ENCODE measurements at places on chromosomes 3 and 15.

DNA sequence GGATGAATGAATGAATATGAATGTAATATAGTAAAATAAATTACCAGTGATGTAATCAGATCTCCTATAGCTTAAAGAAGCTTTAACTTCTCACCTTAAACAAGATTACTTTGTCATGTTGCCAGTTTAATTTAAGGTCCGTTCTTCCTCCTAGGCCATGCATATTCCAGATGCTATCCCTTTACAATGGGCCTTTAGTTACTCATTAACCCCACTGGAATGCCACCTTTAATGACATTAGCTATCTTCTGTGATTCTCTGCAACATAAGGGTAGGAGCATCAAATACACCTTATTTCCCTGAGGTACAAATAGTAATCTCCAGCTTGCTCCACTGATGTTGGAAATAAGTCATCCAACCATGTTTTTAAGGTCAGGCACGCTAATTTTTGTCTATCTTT is 63.0 kb upstream of the TIMP4 start:
- DNase-seq, result no peak

- DNase-seq, result no peak
Observed at GRCh38 chr3:45198264-45199260, 27.5 kb downstream of the TMEM158 start.

GRCh38 chr3:178494386-178494785 is 41.9 kb upstream of the KCNMB2 start:
- no peak for DNase-seq

- no peak for DNase-seq
Observed at GRCh38 chr15:90337256-90337655, 14.8 kb upstream of the ZNF774 start.

GRCh38 chr3:33911525-33912322 is 113.3 kb downstream of the PDCD6IP start:
- no peak for DNase-seq

- no peak for DNase-seq
Observed at GRCh38 chr3:144556392-144556791, 584.8 kb downstream of the DIPK2A start.

GRCh38 chr3:144957398-144958101 is 985.9 kb downstream of the DIPK2A start:
- no peak for DNase-seq

- no peak for DNase-seq
Observed at GRCh38 chr15:93520206-93520605, 431.2 kb upstream of the RGMA start.

- DNase-seq, result no peak
Observed at GRCh38 chr3:165202995-165203394, 6.8 kb upstream of the SLITRK3 start.

GRCh38 chr15:87792250-87793040 is 464.1 kb downstream of the NTRK3 start:
- no peak for DNase-seq

GRCh38 chr15:87045746-87046145 is 966.1 kb downstream of the AGBL1 start:
- no peak for DNase-seq

- DNase-seq, result no peak
Observed at GRCh38 chr3:51692980-51693395, 13.9 kb upstream of the GRM2 start.

- no peak for DNase-seq
Observed at GRCh38 chr15:51398626-51399025, 57.2 kb downstream of the GLDN start.

DNA sequence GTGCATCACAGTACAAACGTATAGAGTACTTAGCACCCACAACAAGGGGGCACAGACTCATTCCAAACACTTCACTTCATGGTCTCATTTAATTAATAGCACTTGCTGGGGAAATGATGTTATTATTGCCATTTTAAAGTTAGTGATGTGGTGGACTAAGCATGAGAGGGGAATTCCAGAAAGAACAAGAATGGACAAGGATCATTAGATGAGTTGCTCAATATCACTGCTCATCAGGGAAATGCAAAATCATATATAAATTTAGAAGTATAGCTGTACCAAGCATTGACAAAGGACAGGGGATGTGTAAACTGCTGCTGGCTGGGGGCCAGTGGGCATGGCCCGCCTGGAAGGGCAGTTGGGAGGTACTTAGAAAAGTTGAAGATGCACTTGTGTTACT is 14.6 kb downstream of the PRR20G start:
- no peak for DNase-seq

DNA sequence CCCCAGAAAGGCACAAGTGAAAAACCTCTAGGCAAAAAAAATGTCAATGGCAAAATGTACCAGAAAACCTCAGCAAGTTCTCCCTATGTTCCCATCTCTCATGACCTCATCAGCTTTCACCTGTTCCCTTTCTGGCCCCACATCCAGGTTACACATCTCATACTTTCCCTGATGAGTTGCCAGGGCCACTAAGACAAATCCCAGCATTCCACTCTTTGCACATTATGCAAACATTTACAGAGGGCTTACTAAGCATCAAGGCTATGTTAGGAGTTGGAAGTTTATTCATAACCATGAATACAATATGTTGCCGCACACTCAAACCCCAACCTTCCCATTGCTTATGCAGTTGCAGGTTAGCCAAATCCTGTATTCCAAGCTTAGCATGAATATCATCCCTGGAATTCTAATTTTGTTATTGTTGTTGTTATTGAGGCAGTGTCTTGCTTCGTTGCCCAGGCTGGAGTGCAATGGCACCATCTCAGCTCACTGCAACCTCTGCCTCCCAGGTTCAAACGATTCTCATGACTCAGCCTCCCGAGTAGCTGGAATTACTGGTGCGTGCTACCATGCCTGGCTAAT is 129.3 kb upstream of the UBE2E2 start:
- no peak for DNase-seq

GRCh38 chr15:32959077-32959476 is 235.4 kb downstream of the FMN1 start:
- no peak for DNase-seq

- DNase-seq, result no peak
Observed at GRCh38 chr15:77866186-77866585, 211.3 kb downstream of the TBC1D2B start.

GRCh38 chr15:45333550-45333949 is 44.8 kb downstream of the GATM start:
- DNase-seq, result no peak

DNA sequence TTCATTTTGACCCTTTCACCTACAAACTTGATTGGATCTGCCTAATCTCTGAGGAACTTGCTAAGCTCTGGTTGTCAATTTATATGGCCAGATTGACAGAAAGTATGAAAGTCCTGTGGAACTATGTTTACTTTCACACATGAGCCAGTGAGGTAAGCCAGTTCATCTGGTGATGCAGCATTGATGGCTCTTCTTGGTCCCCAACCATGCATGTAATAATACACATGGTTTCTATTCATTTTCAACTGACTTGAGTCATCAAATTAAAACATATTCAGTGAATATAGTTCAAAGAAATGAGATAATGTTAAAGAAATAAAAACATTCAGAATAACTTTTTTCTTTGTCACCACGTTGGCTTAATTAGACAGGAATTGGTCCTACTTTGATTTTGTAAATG is 336.1 kb upstream of the THBS1 start:
- DNase-seq, result no peak

- no peak for DNase-seq
Observed at GRCh38 chr3:33141006-33141405, 27.2 kb downstream of the CRTAP start.

DNA sequence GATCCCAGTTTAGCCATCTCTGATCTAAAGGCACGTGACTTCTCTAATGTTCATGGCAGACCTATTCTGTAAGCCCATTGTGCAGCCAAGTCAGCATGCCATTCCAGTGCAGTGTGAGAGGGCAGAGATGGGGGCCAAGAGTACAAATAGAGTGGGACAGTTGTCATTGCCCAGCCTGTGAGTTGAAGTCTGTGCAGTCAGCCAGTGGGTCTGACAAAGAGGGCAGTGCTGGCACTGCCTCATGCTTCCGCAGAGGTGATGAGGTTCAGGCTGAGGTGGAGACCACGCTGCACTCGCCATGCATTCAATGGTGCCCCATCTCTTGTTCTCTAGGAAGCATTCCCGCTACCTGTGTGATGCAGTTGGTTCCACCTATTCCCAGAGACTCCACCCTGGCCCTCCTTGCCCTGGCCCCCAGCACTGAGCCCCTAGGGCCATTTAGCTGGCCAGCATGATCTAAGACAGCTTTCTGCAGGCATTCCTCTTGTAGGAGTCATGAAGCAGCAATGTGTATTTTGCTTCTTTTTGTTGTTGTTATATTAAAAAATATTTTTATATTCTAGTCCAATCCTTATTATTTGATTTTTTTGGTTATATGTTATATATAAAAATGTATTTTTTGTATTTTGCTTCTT is 3.7 kb downstream of the MRAS start:
- DNase-seq, result no peak

DNA sequence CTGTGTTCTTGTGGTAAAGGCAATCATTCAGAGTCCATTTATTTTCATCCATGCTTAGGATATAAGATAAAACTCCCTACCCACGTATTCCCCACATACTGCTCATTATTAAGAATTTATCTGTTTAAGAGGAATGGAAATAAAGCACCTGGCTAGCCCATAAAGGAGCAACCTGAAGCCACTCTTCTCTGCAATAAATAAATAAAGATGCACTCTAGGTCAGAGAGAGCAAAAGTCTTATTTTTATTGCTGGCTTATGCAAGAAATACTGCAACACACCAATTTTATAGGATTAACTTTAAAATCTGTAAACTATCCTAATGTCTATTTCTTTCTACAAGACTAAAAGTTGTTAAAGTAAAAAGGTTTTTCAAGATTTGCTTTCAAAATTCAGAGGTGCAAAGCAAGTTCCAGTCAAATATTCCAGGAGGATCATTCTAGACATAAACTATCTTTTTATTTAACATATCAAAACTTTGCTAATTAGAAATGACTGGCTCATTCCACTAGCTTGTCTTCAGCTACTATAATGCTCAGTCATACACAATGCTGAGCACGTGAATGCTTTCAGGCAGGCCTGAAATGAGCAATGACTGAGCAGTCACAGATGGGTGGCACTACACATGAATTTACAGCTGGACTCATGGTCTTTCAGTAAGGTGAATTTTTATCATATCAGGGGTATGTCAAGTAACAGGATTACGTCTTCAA is 7.1 kb downstream of the TJP1 start:
- DNase-seq, result no peak

DNA sequence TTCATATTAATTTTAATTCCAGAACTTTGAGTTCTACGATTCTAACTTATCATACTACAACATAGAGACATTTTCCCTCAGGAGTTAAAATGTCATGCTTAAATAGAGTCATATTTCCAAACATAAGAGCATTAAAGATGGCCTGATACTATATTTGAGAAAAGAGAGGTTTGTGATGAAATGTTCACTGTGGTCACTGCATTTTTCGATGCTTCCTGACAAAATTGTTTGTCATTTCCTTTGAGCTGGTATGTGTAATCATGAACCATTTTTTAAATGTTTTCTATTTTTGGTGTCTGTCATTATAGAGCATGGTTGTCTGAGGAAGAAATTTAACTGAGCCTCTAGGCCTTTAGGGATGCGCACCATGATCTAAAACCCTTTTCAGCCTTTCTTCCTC is 721.4 kb upstream of the NR2F2 start:
- no peak for DNase-seq

GRCh38 chr3:163919154-163919553 is 1159.1 kb downstream of the SI start:
- no peak for DNase-seq

GRCh38 chr3:127851899-127852298 is 29.6 kb upstream of the MGLL start:
- DNase-seq, result no peak

DNA sequence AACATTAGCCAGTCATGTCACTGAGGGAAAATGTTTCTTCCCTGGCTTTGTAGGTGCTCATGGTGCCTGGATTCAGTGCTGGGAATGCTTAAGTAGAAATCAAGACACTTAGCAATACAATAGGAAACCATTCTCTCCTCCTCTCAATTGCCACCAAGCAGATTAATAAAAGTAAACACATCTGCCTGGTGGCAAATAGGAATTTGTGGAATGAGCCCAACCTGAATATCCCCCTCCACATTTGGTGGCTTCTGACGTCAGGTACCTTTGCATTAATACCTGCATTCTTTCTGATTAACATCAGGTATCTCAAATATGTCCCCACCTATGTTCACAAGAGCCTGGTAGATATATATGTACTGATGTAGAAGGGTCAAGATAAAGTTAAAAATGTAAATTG is 42.7 kb downstream of the PPP2R3A start:
- DNase-seq, result no peak

- no peak for DNase-seq
Observed at GRCh38 chr3:131216801-131217200, 164.8 kb upstream of the NUDT16 start.

GRCh38 chr3:172608575-172608974 is 85.3 kb upstream of the TNFSF10 start:
- DNase-seq, result no peak

DNA sequence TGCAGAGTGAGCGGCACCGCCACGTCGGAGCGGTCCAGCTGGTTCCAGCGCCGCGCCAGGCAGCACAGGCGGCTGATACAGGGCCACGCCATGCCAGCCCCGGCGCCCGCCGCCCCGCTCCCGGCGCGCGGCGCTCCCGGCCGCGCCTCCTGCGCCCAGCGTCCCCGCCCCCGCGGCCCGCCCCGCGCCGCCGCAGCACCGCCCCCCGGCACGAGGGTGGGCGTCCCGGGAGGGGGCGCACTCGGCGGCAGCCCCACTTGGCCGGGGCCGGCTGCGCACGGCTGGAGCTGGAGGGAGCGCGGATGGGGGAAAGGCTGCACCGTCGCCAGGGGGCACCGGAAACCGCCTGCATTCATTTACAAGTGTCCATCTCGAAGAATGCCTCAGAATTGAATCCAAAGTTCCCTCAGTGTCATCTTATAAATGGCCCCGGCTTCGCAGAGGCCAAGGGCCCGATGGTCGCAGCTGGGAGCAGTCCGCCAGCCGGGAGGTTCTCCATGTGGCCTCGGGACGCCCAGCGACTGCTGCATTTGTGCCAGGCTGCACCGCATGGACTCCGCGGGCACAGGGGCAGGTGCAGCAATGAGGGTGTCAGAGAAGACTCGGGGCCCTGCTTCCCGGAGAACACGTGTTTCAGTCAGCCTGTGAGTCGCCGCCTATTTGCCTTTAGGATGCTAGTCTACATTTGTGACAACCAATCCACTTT is at the start of gene MAP6D1:
Gene MAP6D1, minus strand, starts transcription at position 122 of the 706 bp plus-strand sequence. Its CDS starts 30 bp downstream, at position 92.
- DNase-seq, result peak; percentile 11

- no peak for DNase-seq
Observed at GRCh38 chr3:15404767-15405166, 22.6 kb downstream of the METTL6 start.

- no peak for DNase-seq
Observed at GRCh38 chr15:99174567-99175395, 69.9 kb downstream of the SYNM start.

- DNase-seq, result no peak
Observed at GRCh38 chr3:194987571-194988494, 283.1 kb downstream of the XXYLT1 start.

GRCh38 chr15:73696641-73697001 is 12.4 kb downstream of the CD276 start:
- DNase-seq, result no peak

DNA sequence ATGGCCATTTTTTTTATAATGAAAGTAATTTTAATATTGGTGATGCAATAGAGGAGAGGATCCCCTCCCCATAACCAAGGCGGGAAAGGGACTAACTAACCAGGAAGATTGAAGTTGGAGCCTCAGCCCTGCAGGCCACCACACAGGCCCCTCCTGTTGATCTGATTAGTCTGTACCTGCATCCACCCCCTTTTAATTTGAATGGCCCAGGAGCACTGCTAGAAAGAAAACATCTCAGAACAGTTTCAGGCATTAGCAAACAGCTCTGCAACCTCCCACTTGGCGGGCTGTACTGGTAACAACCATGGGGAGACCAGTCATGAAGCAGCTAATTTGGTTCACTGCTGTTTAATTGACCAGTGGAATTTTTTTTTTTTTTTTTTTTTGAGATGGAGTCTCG is 10.3 kb downstream of the CAV3 start:
- DNase-seq, result no peak
